A375 (cell line): ENCODE measurements at places on chromosomes 2 and 18. TPM values are rescaled to one million over a fixed set of nuclear protein-coding genes. Genes with fewer than 3 reads are reported as not detected.

PGAP1 gene
- 2.4 and 2.9 TPM in 2 replicates for total RNA-seq

PTGR3 gene
- 7.1 and 12.8 TPM in 2 replicates for total RNA-seq

SIX3 gene
- not detected in 2 replicates for total RNA-seq

UGT1A4 gene
- not detected in 2 replicates for total RNA-seq

CCDC121 gene
- total RNA-seq, result 1.8 and 3.5 TPM in 2 replicates

CUL3 gene
- total RNA-seq, result 28.8 and 38.7 TPM in 2 replicates
